A172 (cell line): ENCODE measurements at places on chromosomes 2 and 18.

GRCh38 chr2:96345438-96345837 is 9.9 kb downstream of the NCAPH start:
- DNase-seq, result no peak

GRCh38 chr18:11517704-11518103 is 91.7 kb upstream of the SLC35G4 start:
- DNase-seq, result no peak

- no peak for DNase-seq
These were observed 218.4 kb upstream of the FN1 start for GRCh38 chr2:215654148-215654819.

GRCh38 chr2:173184031-173185004 is 108.7 kb downstream of the MAP3K20 start:
- peak; percentile 100 for DNase-seq

GRCh38 chr2:121282800-121283385 is 2.1 kb downstream of the TFCP2L1 start:
- no peak for DNase-seq

GRCh38 chr2:70356941-70357683 is 55.2 kb upstream of the FAM136A start:
- no peak for DNase-seq

DNA sequence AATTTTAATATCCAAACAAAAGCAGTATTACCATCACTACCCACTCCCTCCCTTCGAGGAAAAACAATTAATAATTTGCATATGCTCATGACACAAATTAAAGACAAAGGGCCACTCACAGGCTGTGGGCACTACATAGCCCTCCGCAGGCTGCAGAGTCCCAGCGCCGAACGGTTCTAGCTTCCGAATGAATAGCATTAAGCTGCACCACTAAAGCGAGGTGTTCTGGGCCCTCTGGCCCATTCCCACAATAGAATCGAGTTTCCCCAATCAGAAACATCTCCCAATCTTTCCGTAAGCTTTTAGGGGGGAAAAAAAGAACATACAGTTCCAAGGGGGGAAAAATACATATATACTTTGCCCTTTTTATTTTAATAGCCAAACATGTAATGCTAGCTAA is 14.5 kb upstream of the SIX3 start:
- DNase-seq, result no peak

- no peak for DNase-seq
These were observed 242.5 kb downstream of the AFF3 start for GRCh38 chr2:99899882-99900281.

DNA sequence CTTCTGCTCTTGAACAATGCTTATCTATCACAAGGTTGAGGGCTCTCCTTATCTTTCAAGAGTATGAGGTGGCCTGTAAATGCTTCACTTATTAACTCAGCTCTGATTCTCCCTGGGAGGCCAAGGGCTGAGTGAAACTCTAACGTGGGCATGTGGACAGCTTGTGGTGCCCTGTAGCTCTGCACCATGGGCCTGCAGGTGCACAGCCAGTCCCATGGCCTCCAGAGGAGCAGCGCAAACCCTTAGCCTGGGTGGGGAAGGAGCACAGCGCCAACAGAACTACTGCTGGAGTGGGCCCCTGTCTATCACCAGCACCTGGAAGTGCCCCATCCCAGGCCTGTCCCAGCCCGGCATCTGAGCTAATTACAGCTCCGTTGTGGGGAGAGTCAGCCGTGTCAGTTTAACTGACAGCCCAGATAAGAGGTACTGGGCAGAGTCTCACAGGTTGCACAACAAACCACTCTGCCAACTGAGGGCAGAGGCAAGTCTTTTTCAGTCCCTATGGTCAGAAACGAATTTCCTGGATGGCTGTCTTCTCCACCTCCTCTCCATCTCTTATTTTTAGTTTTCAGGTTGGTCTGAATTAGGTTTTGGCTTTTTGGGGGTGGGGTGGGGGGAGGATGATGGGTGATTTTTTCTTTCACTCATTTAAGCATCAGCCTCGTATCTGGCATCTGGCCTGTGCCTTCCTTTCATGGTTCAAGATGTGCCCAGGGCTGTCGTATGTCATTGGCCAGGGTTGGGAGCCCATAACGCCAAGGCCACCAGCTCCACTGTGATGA is 219.5 kb downstream of the BCL2 start:
- peak; percentile 29 for DNase-seq

DNA sequence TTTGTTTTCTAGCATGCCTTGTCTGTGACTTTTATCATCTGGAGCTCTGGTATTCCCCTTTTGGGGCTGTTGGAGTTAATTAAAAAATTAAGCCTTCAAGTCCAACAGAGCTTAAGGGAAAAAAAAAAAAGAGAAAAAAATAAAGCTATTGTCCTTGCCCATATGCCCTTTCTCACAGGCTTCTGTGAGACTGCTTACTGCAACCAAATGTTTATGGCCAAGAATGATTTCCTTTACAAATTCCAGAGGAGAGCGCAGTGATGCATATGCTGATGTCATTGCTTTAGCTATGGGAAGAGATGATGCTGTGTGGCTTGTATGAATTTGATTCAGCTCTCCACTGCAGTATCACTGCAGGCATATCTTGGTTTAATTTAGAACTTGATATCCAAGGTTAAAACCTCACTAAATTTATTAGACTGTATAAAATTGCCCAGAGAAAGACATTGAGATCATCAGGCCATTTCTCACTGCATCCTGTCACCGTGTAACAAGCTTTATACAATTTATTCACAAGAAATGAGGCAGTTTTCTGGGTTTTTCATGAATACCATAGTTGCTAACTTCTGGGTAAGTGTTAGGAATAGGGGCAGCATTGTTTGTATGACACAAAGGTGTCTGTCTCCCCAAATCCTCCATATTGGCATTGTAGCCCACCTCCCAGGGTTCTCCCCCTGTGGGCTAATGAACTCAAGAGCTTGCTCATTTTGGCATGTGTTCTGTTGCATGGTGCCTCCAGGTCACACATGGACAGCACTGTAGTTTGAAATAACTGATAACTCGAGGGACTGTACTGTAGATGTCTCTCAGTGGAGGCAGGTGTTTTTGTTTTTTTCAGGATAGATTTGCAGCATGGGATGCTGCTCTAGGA is 85.0 kb downstream of the TANC1 start:
- DNase-seq, result peak; percentile 54

DNA sequence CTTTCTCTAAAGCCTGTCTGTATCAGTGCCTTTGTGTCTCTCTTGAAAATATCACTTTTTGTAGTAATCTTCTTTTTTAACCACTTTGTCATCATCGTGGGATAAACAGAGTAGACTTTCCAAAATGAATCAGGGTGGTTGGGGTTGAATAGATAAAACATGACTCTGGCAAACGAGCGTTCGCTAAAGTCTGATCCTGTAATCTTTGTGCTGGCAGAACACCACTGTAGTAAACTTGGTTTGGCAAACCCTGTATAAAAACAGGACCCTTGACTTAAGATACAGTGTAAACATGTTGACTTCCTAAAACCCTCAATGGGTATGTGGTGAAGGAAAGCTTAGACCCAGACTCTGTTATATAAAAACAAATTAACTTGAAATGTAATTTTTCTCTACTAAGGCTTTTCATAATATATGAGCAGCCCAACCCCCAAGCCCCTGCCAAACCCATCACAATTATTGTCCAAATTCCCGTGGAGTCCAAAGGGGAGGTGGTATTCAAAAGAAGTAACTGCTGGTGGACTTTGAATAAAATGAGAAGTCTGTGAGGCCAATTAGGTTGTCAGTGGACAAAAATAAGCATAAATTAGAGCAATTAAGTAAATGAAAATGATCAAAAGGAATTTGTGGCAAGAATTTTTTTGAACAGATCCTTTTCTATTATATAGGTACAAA is 52.2 kb downstream of the COLEC12 start:
- no peak for DNase-seq

DNA sequence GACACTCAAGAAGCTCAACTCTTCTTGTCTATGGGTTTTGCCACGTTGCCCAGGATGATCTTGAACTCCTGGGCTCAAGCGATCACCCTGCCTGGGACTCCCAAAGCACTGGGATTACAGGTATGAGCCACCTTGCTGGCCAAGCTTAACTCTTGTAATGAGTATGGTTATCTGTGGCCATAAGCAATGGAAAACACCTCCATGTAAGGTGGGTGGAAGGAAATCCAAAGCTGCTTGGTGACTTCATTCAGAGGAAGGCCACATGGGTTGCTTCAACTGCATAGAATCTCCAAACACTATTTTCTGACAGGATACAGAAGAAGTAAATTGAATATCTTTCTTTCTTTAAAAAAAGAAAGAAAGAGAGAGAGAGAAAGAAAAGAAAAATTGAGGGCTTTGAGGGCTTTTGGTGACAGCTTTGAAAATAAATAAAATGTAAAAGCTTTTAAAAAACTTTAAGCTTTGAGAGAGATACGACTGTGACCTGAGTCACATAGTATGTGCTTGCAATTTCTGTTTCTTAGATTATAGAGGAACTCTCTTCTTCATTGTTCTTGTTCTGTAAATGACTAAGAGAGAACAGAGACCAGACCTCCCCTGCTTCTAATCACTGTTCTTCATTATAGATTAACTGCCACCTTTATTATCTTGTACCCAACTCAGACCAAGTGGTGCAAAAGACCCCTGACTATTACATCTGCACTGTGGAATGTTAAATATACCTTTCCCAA is 123.1 kb upstream of the NDUFV2 start:
- no peak for DNase-seq

GRCh38 chr18:26073758-26074157 is 16.7 kb downstream of the SS18 start:
- no peak for DNase-seq

DNA sequence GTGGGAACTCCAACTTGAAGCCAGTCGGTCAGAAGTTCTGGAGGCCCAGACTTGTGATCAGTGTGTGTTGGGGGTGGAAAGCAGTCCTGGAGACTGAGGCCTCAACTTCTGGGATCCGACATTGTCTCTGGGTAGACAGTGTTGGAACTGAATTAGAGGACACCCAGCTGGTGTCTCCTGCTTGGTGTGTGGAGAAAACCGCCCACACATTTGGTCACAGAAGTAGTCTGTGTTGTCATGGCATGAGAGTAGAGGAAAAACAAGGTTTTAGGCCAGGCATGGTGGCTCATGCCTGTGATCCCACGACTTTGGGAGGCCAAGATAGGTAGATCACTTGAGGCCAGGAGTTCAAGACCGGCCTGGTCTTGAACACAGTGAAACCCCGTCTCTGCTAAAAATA is 51.5 kb downstream of the PUM2 start:
- no peak for DNase-seq

DNA sequence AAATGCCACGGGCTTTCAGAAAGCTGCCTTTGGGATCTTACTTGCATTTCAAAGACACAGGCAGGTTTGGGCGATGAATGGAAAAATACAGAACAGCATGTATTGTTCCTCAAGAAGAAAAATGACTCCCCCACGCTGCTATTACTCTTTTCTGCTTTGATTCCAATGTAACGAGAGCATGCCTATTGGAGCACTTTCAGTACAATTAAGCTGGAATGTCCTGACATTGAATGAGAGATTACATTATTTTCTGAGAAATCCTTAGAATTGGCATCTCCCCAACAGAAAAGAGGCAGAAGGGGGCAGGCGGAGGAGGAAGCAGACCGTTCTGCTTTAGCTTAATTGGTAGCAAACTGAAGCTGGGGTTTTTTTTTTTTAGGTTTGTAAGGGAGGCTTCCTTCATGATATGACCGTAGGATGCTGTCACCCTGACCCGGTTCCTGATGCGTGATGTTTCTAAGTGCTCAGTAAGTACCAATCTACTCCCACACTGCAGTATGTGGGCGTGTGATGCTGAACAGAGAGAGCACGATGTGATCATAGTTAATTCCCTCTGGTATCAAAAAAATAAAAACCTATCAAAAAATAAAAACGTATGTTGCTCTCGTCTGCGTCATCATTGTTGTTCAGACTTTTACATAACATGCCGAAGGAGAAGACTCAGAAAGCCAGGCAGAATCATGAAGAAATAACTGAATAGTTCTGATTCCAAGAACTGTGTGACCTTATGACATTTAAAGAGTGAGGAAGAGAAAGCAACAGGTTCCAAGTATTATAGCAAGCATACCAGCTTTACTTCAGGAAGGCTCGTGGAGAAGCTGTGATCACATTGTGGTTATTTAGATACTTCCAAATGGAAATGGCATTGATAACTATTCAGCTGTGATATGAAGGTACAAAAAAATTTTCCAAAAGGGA is 40.5 kb downstream of the LONRF2 start:
- DNase-seq, result peak; percentile 28

DNA sequence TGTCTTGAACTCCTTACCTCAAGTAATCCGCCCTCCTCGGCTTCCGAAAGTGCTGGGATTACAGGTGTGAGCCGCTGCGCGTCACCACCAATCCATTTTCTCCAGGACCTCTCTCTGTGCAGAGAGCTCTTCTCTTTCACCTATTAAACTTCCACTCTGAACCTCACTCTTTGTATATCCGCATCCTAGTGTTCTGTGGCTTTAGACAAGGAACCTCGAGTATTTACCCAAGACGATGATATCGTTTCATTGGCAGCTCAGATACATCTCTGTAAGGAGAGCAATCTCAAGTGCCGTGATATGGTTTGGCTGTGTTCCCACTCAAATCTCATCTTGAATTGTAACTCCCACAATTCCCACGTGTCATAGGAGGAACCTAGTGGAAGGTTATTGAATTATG is 15.1 kb upstream of the WDR33 start:
- DNase-seq, result no peak

GRCh38 chr2:112163541-112163981 is 25.4 kb downstream of the FBLN7 start:
- DNase-seq, result no peak

- no peak for DNase-seq
These were observed at the start of gene CCDC68 for GRCh38 chr18:54958704-54959625. CCDC68 (minus strand) TSS chr18:54959461; CDS start chr18:54942791, 16,670 bp downstream.

DNA sequence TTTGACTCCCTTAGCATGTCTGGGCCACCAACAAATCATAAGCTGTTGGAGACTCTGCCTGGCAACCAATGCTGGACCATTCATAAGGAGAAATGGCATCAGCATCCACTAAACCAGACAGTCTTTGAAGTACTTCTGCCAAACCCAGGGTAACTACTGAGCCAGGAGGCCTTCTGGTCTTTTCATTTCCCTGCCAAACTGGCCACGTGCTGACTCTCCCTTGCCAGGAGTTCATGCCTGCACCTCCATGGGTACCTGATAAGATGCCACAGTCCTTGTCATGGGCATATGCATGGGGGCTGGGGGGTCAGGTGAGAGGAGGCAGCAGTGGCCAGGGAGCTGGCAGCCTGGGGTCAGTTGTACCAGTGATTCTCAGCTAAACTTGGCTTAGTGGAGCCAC is 34.2 kb upstream of the DAPL1 start:
- DNase-seq, result no peak

GRCh38 chr2:61144697-61145268 is 17.2 kb upstream of the C2orf74 start:
- DNase-seq, result peak; percentile 98

GRCh38 chr2:220224691-220225543 is 597.5 kb downstream of the SLC4A3 start:
- peak; percentile 94 for DNase-seq

GRCh38 chr18:37538526-37539205 is 26.9 kb downstream of the CELF4 start:
- DNase-seq, result no peak
